ENCODE measurements at places on chromosomes 11 and 22.

GRCh38 chr11:121892131-121892681 is 223.8 kb downstream of the BLID start:
- DNase-seq, result no peak

DNA sequence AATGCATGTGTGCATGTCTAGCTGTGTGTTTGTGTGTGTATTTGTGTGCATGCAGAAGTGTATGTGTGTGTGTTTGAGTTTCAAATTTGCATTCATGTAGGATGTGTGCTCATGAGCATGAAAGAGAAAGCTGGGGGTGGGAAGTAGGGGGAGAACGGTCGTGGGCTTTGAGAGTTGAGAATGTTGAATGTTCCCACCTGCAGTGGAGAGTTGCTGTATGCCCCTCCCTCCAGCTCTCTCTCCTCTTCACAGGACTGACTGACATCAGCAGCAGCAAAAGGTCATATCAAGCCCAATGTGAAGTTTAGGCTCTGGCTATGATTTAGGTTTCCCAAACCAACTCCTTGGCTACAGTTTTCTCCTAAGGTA is 63.8 kb upstream of the RRAS2 start:
- no peak for DNase-seq

DNA sequence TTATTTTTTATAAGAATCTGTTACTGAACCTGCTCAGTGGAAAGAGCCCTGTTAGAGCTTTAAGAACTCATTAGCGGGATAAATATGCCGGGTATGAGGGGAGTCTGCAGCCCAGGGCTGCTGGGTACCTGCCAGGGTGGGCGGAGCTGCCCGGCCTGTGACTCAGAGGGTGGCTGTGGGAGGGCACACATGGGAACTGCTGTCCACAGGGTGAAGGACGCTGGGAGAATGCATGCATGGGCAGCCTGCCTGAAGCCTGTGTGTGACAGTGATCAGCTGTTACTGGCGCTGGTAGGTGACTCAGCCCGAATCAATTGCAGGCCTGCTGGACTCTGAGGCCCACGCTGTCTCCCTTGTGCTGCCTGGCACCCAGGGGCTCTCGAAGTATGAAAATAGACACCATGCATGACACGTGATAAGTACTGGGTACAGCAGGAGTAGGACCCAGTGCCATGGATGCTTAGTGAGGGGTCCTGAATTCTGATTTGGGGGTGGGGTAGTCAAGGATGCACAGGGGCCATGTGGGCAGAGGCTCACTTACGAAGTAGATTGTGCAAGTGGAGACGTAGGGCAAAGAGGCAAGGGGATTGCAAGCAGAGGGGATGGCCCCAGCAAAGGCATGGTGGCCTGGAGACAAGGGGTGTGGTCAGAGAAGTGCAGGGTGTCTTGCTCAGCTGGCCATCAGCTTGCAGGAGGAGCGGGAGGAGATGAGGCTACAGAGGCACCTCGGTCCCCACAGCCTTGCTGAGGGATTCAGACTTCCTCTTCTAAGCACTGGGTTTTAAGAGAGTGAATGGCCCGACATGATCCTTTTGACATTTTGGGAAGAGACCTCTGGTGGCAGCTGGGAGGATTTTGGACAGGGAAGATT is 36.5 kb downstream of the GRIK4 start:
- DNase-seq, result peak; percentile 84

DNA sequence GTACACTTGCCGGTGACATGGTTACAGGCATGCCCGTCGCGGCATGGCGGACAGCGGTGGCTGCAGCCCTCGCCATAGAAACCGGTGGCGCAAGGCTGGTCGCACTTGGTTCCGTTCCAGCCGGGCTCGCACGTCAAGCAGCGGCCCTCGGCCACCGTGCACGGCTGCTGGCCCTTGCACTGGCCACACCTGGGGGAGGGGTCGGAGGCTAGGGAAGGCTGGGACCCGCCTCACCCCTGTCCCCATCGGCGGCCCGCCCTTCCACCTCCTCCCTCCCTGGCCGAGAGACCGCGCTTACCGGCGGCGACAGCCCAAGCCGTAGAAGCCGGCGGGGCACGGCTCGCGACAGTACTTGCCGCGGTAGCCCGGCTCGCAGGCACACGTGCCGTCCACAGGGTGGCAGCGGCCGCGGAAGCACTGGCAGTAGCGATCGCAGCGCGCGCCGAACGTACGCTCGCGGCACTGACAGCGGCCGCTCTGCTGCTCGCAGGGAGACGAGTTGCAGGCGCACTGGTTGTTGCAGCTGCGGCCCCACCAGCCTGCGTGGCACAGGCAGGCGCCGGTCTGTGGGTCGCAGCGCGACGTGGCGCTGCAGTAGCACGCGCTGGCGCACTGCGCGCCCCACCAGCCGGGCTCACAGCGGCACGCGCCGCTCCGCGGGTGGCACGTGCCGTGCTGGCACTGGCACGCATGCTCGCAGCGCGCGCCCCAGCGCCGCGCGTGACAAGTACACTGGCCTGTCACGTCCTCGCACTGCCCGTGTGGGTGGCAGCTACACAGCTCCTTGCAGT is 6.7 kb downstream of the SCARF2 start:
- no peak for DNase-seq

DNA sequence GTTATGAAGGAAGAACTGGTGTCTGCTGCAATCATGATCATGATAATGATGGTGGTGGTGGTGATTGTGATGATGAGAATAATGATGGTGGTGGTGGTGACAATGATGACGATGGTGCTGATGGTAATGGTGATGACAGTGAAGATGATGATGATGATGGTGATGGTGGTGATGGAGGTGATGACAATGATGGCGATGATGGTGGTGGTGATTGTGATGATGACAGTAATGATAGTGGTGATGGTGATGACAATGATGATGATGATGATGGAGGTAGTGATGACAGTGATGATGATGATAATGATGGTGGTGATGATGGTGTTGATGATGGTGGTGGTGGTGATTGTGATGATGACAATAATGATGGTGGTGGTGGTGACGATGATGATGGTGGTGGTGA is 52.8 kb upstream of the ANO1 start:
- DNase-seq, result no peak

- no peak for DNase-seq
These were observed 62.7 kb upstream of the FTH1 start for GRCh38 chr11:62030071-62030684.

DNA sequence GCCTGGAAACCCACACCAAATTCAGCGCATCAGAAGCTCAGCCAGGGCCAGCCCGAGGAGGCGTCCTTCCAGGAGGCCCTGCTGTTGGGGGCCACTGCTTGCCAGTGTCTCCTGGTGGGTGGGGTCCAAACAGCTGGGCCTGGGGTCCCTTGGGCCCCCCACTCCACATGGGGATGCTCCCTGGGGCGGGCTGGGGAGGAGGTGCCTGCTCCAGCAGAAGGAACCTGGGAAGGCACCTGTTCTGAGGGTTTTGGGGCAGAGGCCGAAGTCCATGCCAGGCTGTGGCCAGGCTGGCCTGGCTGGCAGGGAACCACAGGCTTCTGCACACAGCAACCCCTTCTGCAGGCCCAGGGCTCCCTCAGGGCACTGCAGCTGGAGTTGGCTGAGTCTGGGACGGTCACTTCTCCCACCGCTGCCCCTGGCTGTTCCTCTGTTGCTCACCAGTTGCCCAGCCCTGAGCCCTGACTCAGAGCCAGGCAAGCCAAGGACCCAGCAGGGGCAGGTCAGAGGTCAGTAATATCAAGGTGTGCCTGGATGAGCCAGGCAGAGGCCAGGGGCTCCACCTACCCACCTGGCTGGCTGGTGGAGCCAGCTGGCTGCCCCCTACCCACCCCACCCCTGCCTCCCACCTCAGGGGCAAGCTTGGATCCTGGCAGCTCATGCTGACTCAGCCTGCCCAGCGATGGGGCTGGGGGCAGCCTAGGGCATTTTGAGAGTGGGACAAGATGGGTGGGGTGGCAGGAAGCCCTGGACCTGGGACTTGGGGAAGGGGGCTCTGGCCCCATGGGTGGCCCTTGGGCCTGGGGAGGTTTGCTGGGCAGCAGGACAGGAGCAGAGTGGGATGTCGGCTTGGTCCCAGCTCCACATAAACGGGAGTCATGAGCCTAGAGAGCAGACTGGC is 12.0 kb upstream of the PHLDA2 start:
- DNase-seq, result no peak

DNA sequence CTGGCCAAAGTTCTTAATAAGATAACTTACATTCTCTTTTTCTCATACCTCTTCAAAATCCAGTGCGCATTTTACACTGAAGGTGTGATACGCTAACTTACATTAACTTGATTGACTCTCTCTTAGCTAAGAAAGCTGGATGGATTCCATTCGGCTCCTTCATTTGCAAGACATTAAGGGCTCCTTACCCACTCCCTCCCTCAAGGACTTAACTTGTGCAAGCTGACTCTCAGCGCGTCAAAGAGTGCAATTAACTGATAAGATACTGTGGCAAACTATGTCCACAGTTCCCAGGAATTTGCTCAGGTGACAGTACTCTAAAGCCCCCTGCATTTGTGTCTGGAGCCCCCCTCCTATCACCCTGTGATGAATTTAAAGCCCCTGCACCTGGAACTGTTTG is 6.4 kb upstream of the RFPL1 start:
- no peak for DNase-seq

DNA sequence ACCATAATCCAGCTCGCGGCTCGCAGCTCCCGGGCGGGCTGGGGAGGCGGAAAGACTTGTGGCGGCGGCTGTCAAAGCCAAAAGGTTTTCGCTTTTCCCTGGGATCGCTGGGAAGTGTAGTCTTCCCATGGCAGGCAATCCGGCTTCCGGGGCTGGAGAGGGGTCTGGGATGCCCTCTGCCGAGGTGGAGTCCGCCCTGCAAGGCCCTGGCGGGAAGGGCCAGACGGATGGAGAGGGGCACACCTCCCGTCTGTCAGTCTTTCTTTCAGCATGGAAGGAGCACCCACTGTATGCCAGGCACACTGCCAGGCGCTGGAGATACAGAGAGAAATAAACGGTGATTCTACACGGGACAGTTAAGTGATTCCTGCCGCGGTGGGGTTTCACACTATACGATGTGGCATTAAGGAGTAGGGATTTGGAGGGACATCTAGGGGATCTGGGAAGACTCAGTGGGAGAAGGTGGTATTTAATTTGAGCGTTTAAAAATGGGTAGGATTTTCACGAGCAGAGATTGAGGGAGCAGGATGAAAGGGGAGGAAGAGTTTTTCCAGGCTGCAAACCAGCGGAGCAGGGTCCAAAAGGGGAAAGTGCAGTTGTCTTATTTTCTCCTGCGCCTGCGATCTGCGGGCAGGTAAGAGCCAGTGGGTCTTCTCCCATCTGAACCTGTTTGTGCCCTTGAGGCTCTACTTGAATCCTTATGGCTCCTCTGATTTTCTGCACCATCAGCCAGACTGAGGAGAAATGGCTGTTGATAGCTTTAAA is at the start of gene BACE1:
TSS of gene BACE1 (minus strand) at position 60 of the 765 bp plus-strand sequence. CDS start 461 bp downstream, outside the sequence.
- no peak for DNase-seq

DNA sequence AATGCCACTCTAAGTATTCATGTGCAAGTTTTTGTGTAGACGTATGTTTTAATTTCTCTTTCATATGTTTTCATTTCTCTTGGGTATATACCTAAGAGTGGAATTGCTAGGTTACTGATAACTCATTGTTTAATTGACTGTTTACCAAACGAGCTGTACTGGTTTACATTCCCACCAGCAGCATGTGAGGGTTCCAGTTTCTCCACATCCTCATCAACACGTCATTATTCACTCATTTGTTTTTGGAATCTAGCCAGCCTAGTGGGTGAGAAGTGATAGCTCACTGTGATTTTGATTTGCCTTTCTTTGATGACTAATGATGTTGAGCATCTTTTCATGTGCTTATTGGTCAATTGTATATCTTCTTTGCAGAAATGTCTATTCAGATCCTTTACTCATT is 4.0 kb downstream of the ANKRD13D start:
- no peak for DNase-seq

DNA sequence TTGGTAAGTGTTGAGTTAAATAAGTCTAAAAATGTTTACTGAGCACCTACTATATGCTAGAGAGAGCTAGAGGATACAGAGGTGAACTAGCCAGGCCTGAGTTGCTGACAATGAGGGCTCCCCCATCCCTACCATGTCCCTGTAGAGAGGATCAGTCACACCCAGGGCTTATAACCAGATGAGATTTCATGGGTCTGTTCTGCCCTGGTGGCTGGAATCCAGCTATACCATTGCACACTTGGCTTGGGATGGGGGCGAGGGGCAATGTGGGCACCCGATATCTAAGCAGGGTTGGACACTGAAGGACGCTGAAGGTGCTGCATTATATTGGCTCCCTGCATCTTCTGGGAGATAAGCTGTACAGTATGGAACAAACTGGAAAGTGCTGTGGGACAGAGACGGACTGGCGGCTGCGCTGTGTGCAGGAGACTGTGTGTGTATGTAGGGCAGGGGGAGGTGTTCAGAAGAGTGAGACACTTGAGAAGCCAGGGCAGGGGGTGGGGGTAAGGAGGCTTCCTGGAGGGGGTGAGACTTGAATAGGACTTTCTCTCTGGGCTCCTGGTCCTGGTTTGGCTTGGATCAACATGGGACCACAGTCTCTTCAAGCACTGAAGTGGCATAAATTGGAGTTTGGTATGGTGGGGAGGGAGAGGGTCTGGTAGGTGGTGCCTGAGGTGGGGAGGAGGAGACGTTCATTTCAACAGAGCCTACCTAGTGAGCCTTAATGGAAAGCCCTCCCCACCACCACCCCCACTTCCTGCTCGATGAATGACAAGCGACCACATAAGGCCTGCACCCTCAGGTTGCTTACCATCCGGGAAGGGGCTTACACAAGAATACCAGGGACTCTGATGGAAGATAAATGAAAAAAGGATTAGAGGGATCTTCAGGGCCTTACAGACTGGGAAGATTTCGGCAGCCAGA is 1.8 kb downstream of the CD82 start:
- no peak for DNase-seq

DNA sequence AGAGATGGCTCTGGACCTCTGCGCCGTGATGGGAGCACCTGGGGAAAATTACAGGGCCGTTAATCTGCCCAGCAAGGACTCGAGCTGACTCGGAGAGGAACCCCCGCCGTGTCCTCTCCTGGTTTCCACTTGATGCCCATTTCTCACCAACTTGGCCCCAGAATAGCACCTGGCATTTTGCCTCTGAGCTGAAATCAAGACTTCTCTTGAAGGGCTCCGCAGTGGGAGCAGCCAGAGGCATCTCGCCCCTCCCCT is 19.0 kb upstream of the CABP7 start:
- no peak for DNase-seq

DNA sequence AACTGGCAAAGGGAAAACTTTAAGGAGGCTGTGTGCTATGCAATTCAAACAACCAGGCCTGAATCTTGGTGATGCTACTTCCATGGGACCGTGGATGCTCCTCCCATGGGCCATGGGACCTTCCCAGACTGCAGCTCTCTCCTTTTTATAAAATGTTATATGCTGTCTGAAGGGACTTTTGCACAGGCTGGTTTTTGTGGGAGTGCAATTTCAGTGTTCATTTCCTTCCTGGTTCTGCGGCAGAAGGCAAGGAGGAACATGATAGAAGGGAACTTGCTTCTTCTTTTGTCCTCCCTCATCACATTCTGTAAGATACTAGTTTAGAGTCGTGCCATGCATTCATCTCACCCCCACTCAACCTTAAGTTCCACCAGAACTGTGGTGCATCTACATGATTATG is 68.9 kb downstream of the C11orf58 start:
- DNase-seq, result no peak

DNA sequence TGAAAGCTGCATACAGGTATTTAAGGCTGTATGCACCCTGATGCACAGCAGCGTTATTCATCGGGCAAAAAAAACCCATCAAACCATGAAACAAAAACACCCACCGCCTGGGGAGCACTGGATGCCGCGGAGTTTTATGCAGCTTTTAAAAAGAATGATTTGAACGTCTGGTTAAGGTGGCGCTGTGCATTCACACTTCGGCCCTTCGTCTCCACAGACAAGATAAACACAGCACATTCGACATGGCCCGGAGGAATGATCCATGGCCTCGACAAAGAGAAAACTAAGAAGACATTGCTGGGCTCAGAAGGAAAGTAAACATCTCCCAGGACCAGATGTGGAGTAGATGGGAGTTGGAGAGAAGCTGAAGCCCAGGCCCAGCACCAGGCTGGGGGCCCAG is 40.8 kb upstream of the GAL start:
- peak; percentile 1 for DNase-seq

Measured in epithelial cell of proximal tubule (primary cell).